Natural killer cell (primary cell): ENCODE measurements at places on chromosomes 16 and 17.
A peak's percentile ranks its signal among the peaks of the same experiment; 100 is the strongest.

- DNase-seq, result no peak
Measured at GRCh38 chr17:38320482-38320881, 23.3 kb downstream of the GPR179 start.

DNA sequence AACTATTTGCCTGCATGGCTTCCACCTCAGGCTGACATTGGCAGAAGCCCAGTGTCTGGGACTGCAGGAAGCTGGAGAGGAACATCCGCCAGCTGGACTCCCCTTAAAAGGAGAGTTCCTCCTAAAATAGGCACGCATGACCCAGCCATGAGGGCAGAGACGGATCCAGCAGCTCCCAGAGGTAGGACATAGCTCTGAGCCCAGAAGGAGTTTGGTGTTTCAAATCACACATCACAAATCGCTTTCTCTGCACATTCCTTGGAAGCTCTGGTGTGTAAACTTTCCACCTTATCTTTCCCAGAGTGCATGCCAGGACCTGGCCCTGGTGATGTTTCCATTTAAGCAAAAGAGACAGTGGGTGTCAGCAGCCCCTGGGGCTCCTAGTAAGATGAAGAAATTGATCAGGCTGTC, 231.1 kb upstream of the CDH5 start:
- DNase-seq, result no peak

- DNase-seq, result no peak
Measured at GRCh38 chr17:78934681-78935418, 9.7 kb upstream of the TIMP2 start.

- no peak for DNase-seq
Measured at GRCh38 chr16:78972006-78972405, 628.5 kb downstream of the MAF start.

DNA sequence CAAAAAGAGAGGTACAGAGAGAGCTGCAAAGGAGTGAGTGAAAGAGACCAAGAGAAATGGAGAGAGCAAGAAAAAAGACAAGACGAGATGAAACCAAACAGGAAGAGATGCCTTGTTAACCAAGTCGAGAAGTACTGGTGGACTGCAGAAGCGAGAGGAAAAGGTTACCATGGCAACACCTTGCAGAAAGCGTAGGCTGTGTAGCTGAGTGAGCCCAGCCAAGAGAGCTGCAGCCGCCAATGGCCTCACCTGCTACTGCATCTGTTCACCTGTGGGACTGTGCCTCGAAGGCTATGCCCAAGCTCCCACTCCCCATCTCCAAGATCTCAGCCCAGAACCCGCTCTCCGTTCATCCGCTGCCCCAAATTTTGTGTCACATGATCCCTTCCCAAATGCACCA, 161.3 kb downstream of the SLC39A11 start:
- peak; percentile 29 for DNase-seq

GRCh38 chr17:14297161-14297851, 3.6 kb upstream of the HS3ST3B1 start:
- DNase-seq, result peak; percentile 53

GRCh38 chr17:81514739-81515529, 2.3 kb upstream of the ACTG1 start:
- DNase-seq, result peak; percentile 78

DNA sequence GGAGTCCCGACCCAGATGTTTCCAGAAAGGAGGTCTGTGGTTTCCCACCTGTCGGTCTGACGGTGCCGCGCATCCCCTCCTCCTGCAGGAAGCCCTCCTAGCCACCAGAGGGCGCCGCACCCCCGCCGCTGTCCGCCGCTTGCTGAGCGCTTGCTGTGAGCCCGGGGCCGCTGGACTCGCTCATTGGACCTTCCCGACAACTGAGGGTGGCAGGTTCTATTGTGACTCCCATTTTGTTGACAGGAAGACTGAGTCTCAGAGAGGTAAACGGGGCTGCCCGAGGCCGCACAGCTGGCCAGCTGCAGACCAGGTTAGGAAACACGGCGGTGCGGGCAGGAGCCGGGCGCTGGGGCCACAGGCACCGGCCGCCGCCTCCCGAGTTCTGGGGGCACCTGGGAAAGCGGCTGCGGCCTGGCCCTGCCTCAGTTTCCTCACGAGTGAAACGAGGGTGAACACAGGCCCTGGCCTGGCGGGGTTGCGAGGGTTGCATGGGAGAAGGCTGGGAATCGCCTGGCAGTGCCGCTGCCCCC, 191.1 kb upstream of the CIBAR2 start:
- peak; percentile 80 for DNase-seq

GRCh38 chr16:73864868-73865267, 431.7 kb upstream of the PSMD7 start:
- no peak for DNase-seq

DNA sequence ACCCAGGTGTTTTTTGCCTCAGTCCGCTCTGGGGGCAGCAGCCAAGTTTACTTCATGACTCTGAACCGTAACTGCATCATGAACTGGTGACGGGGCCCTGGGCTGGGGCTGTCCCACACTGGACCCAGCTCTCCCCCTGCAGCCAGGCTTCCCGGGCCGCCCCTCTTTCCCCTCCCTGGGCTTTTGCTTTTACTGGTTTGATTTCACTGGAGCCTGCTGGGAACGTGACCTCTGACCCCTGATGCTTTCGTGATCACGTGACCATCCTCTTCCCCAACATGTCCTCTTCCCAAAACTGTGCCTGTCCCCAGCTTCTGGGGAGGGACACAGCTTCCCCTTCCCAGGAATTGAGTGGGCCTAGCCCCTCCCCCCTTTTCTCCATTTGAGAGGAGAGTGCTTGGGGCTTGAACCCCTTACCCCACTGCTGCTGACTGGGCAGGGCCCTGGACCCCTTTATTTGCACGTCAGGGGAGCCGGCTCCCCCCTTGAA, 2.1 kb upstream of the C17orf107 start:
- no peak for DNase-seq

GRCh38 chr17:29219378-29220047, 27.1 kb upstream of the CRYBA1 start:
- DNase-seq, result peak; percentile 85

- peak; percentile 55 for DNase-seq
Measured at GRCh38 chr16:78437352-78437968, 338.0 kb downstream of the WWOX start.

DNA sequence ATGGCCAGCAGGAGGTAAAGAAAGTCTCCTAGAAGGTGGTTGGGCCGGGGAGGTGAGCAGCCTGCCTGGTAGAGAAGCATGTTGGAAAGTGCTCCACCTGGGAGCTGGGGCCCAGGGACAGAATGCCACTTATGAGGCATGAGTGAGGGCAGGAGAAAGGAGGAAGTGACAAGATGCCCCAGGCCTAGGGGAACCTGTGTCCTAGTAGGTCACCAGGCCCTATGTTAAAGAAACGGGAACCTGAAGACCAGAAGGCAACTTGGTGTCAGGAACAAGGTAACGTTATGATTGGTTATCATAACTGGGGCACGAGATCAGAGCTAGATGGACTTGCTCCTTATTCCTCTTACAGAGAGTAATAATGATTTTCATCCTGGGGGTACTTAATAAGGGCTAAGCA, 34.3 kb downstream of the PITPNC1 start:
- DNase-seq, result no peak

- no peak for DNase-seq
Measured at GRCh38 chr17:68656666-68657065, 55.5 kb upstream of the FAM20A start.

DNA sequence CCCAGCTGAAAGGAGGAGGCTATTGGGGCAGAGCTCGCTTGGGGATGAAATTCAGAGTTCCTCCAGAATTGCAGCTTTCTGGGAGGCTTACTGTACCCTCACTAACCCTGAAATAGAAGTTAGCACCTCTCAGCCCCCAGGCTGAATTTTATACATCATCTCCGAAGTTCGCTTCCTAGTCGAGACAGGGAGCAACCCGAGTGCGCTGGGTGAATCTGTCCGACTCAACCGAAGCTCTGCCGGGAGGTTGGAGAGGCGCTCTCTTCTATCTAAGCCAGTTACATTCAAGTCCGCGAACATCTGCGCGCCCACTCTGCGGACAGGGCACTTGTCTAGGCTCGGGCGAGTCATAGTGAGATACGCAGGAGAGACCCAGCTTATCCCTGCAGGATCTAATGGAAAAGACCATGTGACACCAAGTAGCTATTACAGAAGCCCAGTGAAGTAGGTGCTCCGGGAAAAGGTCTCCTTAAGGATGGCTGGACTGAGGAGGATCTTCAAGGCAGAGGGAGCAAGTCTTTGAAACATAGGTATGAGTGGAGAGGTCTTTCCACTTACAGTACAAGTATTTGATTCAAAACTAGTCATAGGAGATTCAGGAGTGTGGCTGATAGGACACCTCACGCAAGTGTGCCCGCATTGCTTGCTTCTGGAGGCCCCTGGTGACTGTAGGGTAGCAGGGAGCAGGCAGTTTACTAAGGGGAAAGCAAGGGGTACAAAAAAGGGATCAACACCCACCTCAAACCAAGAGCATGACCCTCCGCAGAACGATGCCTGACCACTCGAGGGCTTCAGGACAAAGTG, 646 bp upstream of the HES7 start:
- no peak for DNase-seq

GRCh38 chr17:192666-193425, 11.4 kb upstream of the DOC2B start:
- no peak for DNase-seq

- DNase-seq, result no peak
Measured at GRCh38 chr16:12061336-12062055, 85.0 kb downstream of the SNX29 start.

DNA sequence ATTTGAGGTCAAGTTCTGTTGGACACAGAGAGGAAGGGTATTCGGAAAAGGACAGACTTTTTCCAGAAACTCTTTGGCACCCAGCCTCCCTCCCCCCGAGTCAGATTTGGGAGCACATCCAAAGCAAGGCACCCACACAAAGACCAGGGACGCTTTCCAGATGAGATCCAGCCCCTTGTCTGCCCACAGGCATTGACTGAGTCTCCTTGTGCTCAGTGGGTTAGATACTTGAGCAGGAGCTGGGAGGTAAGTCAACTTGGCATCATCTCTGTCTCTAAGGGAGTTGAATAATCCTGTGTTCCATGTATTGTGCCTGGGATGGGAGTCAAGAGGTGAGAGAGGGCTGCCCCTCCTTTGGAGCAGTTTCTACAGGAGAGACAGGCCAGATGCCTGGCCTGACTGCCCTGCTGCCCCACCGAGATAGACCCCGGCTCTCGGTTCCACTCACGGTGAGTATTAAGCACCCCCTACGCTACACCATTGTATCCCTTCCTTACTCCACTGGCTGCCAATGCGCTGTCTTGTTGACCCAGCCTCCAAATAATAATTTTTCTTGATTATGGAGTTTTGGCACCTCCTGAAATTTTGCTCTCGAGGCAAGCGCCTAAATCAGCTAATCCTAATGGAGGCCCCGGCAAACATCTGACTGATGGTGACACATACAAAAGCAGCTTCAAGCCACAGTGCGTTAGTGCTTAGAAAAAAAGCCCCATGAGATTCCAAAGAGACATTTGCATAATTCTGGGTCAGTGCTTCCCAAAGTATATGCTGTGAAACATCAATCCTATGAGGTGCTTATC, 29.6 kb upstream of the MAP3K14 start:
- no peak for DNase-seq

DNA sequence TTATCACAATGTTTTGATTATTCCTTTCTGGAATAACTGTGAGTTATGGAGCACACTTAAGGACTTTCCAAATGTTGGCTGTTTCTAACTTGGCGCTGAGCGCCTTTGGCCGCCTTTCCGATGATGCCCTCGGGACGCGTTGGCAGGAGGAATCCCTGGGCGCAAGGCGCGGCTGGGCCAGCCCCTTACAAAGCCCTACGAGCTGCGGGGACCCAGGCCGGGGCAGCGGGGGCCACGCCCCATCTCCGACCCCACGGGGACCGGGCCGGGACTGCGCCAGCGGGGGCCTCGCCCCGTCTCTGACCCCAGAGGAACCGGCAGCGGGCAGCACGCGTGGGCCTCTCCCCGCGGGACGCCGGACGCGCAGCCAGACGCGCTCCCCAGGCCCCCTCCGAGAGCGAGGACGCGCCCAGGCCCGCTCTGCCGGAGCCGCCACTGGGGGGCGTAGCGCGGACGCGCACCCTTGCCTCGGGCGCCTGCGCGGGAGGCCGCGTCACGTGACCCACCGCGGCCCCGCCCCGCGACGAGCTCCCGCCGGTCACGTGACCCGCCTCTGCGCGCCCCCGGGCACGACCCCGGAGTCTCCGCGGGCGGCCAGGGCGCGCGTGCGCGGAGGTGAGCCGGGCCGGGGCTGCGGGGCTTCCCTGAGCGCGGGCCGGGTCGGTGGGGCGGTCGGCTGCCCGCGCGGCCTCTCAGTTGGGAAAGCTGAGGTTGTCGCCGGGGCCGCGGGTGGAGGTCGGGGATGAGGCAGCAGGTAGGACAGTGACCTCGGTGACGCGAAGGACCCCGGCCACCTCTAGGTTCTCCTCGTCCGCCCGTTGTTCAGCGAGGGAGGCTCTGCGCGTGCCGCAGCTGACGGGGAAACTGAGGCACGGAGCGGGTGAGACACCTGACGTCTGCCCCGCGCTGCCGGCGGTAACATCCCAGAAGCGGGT, at the start of gene GAA:
Gene GAA (plus strand): TSS at position 571 of the 935 bp plus-strand sequence. CDS start 3,006 bp downstream, outside the sequence.
- peak; percentile 94 for DNase-seq

DNA sequence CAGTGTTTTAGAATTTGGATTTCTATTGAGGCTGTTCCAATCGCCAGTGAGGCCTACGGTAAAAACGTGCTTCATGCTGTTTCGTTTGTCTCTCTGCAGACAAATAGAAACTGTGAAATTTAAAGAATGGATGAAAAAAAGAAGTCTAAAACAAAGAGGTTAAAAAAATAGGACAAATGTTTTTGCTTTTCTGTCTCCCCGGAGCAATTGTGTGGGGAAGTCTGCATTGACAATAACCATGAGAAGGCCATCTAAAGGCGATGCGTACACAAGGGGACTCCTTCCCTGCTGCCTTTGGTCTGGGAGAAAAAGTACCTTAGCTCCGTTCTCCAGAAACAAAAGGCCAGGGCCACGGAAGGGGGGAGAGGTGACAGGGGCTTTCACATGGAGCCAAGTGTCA, 4.6 kb upstream of the ZFHX3 start:
- no peak for DNase-seq

DNA sequence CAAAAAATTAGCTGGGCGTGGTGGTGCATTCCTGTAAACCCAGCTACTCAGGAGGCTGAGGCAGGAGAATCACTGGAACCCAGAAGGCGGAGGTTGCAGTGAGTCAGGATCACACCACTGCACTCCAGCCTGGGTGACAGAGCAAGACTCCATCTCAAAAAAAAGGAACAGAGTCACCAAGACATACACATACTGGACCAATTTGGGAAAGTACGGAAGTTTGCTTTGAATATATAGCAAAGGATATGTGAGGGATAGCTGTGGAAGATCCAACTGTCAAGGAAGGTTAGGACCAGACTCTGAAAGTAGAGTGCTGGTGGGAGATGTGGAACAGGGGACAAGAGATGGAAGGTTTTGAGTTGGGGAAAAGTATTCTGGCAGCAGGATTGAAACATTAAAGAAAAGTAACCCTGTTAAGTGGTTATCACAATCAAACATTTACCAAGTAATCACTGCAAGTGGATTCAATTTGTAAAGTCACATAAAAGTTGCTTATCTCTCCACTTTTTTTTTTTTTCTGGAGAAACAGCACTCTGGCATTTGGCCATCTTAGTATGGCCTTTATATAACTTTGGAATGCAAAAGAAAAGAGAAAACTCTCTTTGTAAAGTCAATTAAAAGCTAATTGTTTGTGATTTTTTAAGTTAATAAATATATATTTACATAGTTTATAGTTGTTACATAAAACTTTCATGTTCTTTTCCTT, 259.4 kb upstream of the TBX2 start:
- DNase-seq, result no peak
